Keratinocyte (primary cell): ENCODE measurements at places on chromosomes 11 and 22. TPM values are rescaled to one million over a fixed set of nuclear protein-coding genes. Genes with fewer than 3 reads are reported as not detected.

DNA sequence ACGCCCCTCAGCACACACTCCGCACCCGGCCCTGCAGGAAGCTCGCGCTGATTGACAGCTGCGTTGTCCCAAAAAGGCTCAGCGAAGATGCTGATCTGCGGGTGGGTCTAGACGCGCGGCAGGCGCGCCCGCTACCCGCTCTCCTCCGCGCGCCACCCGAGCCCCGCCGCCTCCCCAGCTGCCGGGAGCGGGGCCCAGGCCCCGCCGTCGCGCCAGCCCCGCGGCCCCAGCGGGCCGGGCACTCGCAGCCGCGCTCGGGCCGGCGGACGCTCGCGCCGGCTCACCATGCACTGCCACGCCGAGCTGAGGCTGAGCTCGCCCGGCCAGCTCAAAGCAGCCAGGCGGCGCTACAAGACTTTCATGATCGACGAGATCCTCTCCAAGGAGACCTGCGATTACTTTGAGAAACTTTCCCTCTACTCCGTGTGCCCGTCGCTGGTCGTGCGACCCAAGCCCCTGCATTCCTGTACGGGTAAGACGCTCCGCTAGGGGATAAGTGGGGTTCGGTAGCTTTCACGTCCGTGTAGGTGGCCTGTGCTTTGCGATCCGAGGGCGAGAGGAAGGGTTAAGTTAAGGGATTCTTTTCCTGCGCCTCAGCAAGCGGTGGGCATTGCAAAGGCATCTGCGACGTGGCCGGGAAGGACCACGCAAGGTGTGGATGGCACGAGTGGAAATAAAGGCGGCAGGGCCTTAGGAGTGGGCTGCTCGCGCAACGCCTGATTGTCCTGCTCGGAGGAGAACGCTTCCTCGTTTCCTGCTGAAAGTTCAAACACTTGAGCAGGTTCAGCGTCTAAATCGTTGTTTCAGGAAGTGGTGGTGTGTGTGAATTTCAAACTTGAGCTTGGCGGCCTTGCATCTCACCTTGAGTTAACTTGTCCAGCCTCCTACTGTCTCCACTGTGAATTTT lies at the start of gene BARX2:
Gene BARX2 (plus strand): TSS at position 98 of the 907 bp plus-strand sequence. CDS start 188 bp downstream, at position 286.
- no peak for DNase-seq

GRCh38 chr11:692824-693414 lies 2.1 kb downstream of the DEAF1 start:
- DNase-seq, result no peak

DNA sequence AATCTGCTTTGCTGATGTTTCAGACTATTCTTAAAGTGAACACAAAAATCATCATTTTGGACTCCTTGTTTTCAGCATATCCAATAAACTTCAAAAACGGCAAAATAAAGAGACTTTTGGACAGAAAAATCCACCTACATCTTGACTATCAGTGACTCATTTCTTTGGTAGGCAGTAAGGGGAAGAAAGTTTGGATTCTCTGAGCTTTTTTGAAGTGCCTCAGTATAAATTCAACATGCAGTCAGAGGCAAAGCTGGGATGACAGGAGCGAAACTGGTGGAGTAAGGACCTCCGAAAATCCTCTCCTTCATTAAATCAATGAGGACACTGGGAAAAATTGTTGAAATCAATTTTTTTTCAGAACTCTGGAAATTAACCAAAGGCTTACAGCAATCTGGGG lies 29.7 kb downstream of the EFCAB6 start:
- DNase-seq, result no peak

DNA sequence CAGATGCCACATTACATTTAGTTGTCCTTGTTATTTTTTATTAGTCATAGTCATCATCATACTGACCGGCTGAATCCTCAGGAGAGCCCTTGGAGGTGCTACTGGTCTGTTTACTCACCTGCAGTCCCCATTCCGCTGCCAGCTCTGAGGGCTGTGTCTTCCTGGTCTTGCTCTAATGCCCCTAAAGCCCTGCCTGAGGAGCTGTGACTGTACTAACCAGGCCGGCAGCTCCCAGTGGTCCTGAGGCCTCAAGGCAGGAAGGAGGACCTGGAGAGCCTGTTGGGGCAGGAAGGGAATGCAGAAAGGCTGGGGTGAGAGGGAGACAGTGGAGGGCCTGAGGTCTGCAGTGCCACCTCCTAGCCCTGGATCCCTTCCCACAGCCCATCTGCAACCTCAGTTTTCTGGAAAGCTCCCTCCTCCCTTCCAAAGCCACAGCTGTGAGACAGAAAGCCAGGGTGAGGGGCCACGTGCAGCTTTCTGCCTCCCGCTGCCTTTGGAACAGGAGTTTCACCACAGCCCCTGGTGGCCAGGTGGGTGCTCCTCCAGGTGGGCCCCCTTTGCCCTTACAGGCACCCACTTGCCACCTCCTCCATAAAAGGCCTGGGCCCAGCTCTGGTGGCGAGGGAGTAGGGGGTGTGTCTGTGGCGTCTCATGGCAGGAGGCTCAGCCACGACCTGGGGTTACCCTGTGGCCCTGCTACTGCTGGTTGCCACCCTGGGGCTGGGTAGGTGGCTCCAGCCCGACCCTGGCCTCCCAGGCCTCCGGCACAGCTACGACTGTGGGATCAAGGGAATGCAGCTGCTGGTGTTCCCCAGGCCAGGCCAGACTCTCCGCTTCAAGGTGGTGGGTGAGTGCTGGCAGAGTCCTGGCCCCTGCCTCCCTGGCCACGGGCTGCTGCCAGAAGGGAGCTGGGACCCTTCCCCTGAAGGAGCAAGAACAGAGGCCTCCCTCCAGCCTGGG lies at the start of gene ZP1:
Gene ZP1 (plus strand): TSS at position 632 of the 960 bp plus-strand sequence. CDS start 20 bp downstream, at position 652.
- DNase-seq, result no peak

DNA sequence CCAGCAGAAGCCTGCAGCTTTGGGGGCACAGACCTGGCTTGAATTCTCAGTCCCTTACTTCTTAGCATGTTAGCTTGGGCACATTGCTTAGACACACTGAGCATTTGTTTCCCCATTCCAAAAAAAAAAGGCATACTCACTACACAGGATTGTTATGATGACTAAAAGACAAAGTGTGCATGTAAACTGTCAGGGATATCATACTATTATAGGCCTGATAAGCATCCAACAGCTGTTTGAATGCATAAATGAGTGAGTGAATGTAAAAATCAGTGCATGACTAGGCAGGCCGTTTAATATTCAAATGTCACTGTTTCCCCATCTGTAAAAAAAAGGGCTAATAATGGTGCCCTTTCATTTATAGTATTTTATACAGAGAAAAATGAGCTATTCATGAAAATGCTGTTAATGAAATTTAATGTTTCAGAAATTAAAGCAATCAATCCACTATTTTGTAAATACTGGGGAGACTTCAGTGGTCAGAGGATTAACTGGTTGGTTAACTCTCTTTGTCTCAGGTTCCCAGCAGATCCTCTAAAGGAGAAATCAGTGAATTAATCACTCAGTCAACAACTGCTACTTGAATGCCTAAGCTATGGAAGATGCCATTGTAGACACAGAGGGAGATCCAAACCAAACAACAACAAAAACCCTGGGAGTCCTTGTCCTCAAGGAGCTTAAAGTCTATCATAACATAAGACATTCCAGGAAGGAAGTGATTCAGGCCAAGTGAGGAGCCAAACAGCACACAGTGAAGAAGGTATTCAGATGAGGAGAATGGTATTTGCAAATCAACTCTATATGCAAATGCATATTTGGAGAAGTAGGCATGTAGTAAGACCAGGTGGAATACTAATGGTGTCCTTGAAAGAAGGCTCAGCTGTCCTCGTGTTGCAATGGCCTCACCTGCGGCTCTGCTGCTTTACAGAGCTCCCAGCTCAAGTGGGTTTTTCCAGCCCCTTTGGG lies 26.8 kb downstream of the BARX2 start:
- no peak for DNase-seq

DNA sequence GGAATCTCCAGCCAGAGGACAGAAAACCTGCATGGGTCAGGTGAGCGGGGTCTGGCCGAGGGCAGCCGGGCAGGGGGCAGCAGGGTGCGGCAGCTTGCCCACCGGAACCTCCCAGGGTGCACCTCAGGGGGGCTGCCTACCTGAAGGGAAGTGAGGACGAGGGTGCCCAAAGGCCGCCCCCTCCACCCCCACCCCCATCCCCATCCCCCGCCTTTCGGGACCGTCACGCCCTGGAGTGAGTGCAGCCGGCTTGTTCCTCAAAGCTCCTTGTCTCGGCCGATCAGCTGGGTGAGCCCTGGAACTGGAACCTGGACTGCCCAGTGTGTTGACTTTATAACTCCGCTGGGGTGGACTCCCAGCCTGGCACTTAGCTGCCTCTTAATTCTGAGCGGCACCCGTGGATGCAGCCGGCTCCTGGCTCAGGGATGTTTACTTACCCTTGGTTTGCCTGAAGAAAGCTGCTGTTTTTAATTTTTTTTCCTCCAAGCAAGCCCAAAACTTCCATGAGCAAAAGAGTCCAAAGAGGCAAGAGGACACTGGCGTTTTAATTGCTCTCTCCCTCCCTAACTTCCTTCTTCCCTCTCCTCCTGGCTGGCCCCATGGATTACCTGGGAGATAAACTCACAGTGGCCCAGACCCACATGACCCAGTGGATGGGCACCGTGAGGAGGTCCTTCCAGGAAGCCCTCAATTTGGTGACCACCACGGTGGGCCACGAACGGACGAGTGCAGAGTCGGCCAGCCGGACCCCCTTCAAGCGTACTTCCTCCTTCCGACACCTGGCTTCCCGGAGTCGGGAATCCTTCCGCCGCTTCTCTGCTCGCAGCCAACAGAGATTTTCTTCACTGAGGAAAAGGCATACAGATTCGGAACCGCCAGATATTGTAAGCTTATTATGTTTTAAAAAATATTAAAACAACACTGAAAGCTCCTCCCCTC lies 87.8 kb upstream of the CRYBB3 start:
- no peak for DNase-seq

Gene APOL5
- not detected in 3 replicates for polyA plus RNA-seq
